ENCODE measurements at places on chromosomes 12 and 14.

DNA sequence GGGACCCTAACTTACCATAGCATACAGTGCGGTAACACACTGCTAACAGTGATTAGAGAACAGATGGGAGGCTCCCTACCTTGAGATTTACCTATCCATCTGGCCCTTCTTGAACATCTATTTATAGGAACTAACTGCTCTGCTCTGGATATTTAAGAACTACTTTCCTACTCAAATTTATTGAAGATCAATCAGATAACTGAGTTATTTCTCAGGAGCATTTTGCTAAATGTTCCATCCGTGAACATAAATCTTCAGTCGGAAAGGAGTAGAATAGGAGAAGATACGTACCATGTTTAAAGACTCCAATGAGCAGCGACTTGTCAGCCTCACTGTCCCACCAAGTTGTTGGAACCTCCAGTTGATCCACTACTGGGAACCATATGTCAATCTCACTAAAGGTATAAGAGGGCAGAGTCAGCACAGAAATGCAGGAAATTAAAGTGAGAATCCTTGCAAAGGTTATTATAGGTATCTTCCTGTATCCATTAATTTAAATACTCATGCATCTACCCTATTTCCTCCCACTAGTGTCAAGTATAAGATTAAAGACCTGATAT lies 15.6 kb upstream of the SUPT16H start:
- no peak for DNase-seq

DNA sequence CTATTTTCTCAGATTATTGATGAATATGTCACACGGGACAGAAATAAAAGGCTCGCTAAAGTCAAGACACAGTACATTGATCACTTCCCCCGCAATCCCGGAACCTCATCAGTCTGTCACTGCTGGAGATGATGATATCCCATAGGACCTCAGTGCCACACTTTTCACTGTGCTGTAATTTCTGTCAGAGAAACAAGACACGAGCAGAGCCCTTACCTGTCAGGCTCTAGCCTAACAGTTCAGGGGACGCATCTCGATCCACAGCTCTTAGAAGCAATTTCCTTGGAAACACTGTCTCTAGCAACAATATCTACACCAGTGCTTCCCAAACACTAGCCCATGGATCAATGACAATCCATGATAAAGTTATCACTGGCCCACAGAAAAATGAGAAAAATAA lies 140.0 kb downstream of the GRIN2B start:
- no peak for DNase-seq

- no peak for DNase-seq
These were observed 19.4 kb upstream of the LRRC9 start for GRCh38 chr14:59900556-59900955.

- DNase-seq, result no peak
These were observed 919.9 kb downstream of the FSCB start for GRCh38 chr14:43587183-43587582.

GRCh38 chr14:75430116-75430515 lies 2.3 kb downstream of the JDP2 start:
- DNase-seq, result no peak

DNA sequence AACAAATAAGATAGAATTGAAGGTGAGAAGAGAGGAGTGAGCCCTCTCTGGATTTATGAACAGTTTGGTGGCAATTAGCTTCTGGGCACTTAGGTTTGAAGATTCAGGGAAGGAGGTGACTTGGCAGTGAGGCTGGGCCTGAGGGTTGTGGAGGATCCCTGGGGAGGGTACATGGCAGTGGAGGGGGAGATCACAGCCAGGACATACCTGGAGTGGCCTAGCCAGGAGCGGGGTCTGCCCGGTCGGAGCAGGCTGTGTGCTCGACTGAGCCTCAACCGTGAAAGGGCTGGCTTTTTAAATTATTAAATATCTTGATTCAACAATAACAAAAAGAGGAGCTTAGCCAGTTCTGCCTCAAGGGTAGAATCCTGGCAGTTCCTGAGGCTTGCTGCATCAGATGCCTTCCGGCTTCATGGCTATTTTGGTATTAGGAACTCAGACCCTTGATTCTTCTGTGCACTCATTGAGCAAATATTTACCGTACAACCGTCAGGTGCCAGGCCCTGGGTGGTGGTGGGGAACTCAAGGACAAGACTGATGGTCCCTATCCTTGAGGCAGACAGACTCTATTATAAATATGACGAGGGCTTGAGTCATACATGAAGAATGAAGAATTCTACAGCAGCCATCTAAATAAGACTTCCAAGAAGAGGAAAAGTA lies 73.4 kb downstream of the SPTB start:
- no peak for DNase-seq

GRCh38 chr14:95471016-95471415 lies 45.4 kb downstream of the SYNE3 start:
- no peak for DNase-seq

- DNase-seq, result no peak
These were observed 30.1 kb upstream of the PNMA1 start for GRCh38 chr14:73744175-73744867.

Measured in activated gamma-delta T cell treated with anti-CD3 and anti-CD28 coated beads, Interleukin-2, amount 50 U/mL, for 16 hours (primary cell).